ENCODE measurements at places on chromosomes 7 and 10. TPM values are rescaled to one million over a fixed set of nuclear protein-coding genes. Genes with fewer than 3 reads are reported as not detected.

MMD2 gene
- total RNA-seq = not detected

CALML3 gene
- total RNA-seq = not detected

CASTOR2 gene
- total RNA-seq = 2.9 TPM

ABCC2 gene
- 164 TPM for total RNA-seq

PRKCQ gene
- 4.0 TPM for total RNA-seq

PDE1C gene
- 5.6 TPM for total RNA-seq

NPY gene
- not detected for total RNA-seq
